Activated naive CD8-positive, alpha-beta T cell treated with anti-CD3 and anti-CD28 coated beads, Interleukin-2, amount 10 ng/mL, durations not matched to agents 7 days and 5 days (primary cell): ENCODE measurements at places on chromosomes 5 and 9. TPM values are rescaled to one million over a fixed set of nuclear protein-coding genes. Genes with fewer than 3 reads are reported as not detected.

DNA sequence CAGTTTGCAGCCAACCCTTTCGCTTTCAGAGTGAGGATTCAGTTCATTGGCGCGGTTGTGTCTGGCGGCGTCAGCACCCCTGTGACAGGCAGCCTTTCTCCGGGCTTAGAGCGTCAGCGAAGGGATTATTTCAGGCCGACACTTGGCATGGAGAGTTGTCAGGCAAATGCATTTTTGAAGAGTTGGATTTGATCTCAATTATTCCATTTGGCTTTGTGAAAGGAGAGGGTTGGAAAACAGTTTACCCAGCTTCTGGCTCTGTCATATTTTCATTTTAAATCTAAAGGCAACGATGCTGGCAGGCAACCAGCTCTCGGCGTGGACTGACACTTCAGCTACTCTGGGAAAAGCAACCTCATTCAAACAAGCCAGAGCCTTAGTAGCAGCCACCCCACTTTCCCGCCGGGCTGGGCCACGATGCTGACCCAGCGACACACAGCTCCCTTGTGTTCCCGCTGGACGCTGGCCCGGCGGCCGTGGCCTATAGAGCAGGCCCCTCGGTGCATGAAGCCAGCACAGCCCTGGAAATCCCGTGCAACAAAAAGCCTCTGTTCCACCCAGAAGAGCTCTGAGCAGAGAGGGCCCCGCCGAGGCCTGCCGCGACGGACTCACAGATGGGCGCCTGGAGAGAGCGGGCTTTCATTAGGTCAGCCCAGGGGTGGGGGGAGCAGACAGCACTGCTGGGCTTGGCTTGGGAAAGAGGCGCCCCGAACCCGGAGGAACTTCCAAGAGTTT, 28.9 kb upstream of the LPCAT1 start:
- DNase-seq = no peak

- DNase-seq = no peak
Observed at GRCh38 chr9:8799206-8799605, 999.6 kb upstream of the DMAC1 start.

Gene DMRT3
- total RNA-seq = not detected

DNA sequence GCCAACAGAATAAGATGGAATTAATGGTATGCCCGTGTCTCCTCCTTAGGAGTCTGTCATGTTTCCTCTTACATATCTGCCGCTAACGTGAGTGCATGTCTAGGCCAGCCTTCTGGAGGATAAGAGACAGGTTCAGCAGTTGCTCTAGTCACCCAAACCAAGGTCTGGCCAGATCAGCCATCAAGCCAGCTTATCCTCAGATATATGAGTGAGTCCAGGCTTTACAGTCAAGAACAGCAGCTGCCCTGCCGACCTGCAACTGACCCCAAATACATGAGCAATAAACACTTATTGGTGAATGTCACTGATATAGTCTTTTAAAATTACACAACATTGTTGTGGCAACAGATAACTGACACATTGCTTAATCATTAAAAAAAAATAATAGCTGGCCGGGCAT, 123.5 kb downstream of the TSSK1B start:
- DNase-seq = no peak

DNA sequence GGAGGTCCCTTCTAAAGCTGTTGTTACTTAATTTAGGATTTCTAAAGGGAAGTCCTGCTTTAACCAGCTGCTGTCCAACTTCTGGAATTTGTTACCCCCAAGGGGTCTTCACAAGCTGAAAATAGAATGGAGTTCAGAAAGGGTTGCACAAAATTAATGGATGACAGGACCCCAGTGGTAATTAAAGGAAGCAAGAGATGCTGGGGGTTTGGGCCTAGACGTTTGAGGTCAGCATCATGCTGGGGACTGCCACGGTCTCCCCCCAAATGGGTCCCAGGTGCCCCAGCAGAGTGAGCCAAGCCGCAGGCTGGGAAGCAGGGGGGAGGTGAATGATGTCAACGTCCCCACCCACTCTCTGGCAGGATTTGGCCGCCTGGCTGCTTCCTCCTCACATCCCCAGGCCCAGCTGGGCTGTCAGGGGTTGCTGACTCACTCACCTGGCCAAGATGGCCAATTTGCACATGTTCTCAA, 97.5 kb upstream of the ARAP3 start:
- no peak for DNase-seq

GRCh38 chr9:103942200-103942599, 151.9 kb upstream of the SMC2 start:
- DNase-seq = no peak

Gene AK1
- 54.6 TPM for total RNA-seq

DNA sequence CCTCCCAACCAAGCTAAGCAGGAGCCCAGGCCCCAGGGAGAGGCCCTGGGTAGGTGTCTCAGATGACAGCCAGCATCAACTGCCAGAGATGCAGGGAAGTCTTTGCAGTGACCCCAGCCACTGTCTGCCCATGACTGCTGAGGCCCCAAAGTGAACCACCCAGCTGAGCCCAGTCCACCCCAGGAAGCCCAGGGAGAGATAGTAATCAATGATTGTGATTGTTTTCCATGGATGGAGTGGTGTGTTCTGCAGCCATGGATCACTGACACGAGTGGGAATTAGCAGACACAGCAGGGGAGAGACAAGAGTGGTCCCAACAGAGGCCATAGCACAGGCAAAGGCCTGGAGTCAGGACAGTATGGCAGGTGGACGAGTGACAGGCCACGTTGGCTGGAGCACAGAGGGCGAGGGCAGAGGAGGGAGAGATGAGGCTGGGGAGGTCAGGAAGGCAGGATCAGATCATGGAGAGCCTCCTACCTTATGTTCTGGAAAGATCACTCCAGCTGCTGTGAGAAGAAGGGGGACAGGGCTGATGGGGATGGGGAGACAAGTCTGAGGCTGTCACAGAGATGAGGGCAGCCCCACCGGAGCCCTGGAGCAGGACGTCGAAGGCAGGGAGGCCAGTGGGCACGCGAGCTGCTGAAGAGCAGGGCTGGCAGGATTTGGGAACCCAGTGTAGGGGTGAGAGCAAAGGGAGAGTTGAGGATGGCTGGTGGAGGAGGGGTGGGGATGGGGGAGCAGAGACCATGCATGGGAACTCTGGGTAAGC, 14.5 kb downstream of the ABO start:
- DNase-seq = no peak

Gene RIGI
- total RNA-seq = 30.0 TPM

- DNase-seq = no peak
Observed at GRCh38 chr5:102893942-102894341, 138.8 kb downstream of the PAM start.

GRCh38 chr9:126471084-126471624, 142.6 kb upstream of the LMX1B start:
- peak; percentile 81 for DNase-seq

DNA sequence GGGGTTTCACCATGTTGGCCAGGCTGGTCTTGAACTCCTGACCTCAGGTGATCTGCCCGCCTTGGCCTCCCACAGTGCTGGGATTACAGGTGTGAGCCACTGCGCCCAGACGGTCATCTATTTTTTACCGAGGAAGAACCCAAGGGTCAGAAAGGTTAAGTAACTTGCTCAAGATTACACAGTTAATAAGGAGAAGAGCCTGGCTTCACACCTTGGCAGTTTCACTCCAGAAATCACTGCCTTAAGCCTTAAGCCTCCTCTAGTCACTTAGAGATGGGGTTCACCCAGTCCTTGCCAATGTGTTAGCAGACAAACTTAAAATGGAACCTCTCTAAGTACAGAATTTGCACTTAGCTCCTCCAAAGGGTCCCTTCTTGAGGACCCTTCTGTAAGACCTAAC, 116.3 kb downstream of the PTTG1 start:
- DNase-seq = no peak

DNA sequence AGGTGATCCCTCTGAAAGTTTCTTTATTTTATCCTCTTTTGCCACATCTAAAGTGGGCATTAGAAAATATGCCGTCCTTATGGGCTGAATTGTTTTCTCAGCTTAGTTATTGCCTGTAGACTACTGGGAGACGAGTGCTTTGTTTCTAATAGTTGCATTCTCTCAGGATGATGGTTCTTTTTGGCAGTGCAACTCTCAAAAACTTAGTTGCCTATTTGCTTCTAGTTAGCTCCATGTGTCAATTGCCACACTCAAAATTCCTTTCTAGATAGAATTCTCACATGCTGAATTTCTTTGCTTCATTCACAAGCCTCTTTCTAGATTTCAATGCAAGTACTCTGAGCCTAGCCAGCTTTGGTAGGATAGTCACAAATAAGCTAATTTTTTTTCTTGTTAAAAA, 155.5 kb downstream of the FGF10 start:
- DNase-seq = no peak

Gene ARSI
- not detected for total RNA-seq

GRCh38 chr9:114929201-114929600, 1.2 kb downstream of the TNFSF8 start:
- no peak for DNase-seq

GRCh38 chr9:108033976-108034964, 544.7 kb upstream of the KLF4 start:
- no peak for DNase-seq

DNA sequence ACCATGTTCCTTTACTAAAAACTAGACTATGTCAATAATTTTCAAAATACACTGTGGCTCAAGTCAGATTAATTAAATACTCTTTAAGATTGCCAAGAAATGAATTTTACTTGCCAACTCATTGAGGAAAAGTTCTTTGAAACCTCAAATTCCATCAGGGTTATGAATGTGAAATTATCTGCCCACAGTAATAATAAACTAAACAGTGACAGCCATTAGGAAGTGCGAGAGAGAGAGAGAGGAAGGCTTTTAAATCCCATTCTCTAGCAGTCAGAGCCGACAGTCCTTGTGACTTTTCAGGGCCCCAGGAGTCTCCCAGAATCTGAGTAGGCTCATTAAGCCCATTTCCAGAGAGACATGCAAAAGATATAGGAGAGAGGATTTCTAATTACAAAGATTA, 236.1 kb downstream of the MARCHF11 start:
- DNase-seq = no peak

- DNase-seq = no peak
Observed at GRCh38 chr9:124281931-124282371, 24.2 kb downstream of the NEK6 start.
